ENCODE measurements at places on chromosomes 7 and 10.

DNA sequence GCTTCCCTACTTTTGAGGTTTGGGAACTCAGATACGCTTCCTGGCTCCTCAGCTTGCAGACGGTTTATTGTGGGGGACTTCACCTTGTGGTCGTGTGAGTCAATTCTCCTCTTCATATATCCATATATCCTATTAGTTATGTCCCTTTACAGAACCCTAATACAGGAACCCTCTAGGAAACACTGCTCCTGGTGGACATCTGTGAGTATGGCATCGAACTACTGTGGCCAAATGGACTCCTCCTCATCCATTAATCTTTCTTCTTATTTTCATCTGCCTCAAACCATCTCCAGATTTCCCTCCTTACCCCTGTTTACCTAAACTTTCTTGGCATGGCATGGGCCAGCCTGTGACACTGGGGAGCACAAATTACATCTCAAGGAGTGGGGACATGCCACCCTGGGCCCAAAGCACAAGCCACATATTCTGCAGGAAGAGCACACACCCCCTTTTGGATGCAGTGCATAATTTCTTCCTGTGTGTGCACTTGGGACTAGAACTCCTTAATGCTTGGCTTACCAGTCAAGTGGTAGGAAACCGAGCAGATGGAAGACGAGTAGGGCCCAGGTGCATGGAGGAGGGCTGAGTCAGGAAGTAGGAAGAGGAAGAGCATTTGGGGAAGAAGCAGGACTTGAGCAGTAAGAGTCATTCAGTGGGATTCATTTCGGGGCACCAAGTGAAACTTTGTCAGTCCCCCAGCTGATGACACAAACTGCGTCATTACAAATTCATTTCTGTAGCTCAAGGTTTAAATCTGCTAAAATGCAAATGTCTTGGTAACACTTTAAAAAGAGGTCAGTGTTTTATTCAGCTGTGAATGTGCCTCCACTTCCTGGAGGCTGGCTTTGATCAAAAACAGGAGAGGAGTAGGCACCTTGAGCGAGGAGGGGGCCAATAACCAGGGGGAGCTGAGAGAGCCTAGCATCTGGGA lies 80.8 kb upstream of the PLXNA4 start:
- H3K27ac ChIP-seq: no peak overlapping the region
- DNase-seq: no peak
- no peaks in the 10 kb centered on the region for H3K36me3 ChIP-seq
- no peak overlapping the region for H3K4me3 ChIP-seq

- no peak for DNase-seq
- no peak overlapping the region for H3K4me3 ChIP-seq
- no peaks in the 10 kb centered on the region for H3K36me3 ChIP-seq
- no peaks in the 10 kb centered on the region for H3K4me1 ChIP-seq
- peaks cover 22% of the 10 kb centered on the region for H3K27me3 ChIP-seq
Measured at GRCh38 chr7:155602750-155603149, 41.7 kb upstream of the RBM33 start.

- peaks cover 7% of the 10 kb centered on the region for H3K4me1 ChIP-seq
- no peak for DNase-seq
- no peaks in the 10 kb centered on the region for H3K36me3 ChIP-seq
- H3K27me3 ChIP-seq: no peaks in the 10 kb centered on the region
Measured at GRCh38 chr10:58637352-58637751, 124.7 kb downstream of the BICC1 start.

DNA sequence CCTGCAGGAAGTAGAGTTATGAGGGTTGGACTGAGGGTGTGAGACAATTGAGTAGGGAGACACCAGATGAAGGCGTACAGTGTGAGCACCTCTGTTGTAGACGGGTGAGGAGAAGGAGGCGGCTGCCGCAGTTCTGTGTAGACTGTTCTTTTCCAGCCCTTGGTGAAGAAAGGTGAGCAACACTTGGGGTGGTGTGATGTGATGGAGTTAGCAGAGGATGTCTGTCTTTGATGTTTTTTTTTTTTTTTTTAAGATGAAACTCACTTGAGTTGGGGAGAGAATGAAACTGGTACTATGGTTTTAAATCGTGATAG lies 42.8 kb upstream of the RNF216 start:
- H3K27me3 ChIP-seq: no peaks in the 10 kb centered on the region
- no peaks in the 10 kb centered on the region for H3K36me3 ChIP-seq
- no peak overlapping the region for H3K27ac ChIP-seq

GRCh38 chr10:129131457-129132132 lies 335.4 kb upstream of the MGMT start:
- H3K27ac ChIP-seq: no peak overlapping the region
- H3K27me3 ChIP-seq: no peaks in the 10 kb centered on the region
- no peaks in the 10 kb centered on the region for H3K36me3 ChIP-seq
- no peaks in the 10 kb centered on the region for H3K4me1 ChIP-seq

DNA sequence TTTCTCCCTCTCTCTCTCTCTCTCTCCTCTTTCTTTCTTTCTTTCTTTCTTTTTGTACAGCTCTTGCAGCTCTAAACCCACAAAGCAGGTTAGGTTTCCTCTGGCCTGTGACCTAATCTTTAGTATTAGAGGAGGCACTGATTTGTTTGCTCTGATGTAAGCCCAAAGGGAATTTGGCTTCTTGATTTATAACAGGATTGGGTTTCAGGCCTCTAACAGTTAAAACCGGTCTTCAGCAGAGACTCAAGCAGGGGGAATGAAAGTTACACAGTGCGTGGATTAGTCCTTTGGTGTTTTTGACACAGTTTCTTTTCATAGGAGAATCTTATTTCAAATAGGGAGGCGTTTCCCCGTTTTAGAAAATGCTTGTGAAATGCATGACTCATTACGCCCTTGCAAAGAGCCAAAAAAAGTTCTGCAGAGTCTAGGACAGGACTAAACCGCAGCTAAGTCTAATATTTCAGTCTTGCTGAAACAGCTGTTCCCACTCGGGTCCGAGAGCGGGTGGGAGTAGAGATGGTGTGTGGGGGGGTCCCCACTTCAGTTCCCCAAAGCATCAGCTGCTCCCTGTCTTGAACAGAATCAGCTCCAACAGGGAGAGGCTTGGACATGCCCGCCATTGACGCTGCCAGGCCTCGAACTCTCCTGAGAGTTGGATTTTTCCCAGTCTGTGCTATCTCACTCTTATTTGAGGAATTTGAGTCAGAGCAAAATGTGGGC lies 296.5 kb upstream of the PITRM1 start:
- no peaks in the 10 kb centered on the region for H3K36me3 ChIP-seq
- peak overlapping the region; percentile 100 for H3K27ac ChIP-seq
- DNase-seq: no peak

DNA sequence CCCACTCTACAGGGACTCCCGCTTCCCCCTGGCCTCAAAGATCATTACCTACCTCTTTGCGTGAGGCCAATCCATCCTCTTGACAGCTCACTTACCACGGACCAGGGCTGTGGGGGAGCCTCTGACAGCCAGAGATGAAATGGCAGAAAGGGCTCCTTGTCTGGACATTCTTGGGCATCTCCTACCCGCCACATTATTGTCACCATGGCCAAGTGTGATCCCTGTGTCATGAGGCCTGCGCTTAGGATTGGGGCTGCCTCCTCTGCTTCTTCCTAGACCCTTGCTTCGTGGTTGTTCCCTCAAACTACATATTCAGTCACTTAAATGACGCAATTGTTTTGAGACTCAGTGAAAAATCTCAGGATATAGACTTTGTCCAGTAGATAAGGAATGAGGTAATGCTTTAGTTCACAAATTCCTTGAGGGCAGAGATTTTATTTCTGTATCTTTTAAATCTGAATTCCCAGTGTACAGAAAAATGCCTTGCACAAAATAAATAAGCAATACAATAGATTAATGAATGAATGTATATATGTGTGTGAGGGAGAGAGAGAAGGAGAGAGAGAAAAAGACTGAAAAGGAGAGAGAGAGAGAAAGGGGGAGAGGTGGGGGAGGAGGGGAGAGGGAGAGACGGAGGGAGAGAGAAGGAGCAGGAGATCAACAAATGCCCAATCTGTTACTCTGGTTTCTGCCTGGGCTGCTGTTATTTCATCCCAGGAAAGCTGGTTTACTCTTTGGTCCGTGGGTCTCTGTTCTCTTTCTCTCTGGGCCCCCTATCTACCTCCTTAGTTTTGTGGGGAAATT lies 159.0 kb downstream of the PLXNA4 start:
- H3K4me3 ChIP-seq: no peak overlapping the region
- no peaks in the 10 kb centered on the region for H3K36me3 ChIP-seq
- H3K27ac ChIP-seq: no peak overlapping the region
- DNase-seq: no peak
- H3K4me1 ChIP-seq: no peaks in the 10 kb centered on the region

GRCh38 chr10:9824631-9825071 lies 1193.0 kb upstream of the CELF2 start:
- DNase-seq: no peak
- no peak overlapping the region for H3K27ac ChIP-seq
- no peaks in the 10 kb centered on the region for H3K27me3 ChIP-seq
- no peaks in the 10 kb centered on the region for H3K4me1 ChIP-seq
- H3K4me3 ChIP-seq: no peak overlapping the region

GRCh38 chr7:122262246-122262645 lies 42.3 kb downstream of the FEZF1 start:
- no peak overlapping the region for H3K4me3 ChIP-seq
- no peaks in the 10 kb centered on the region for H3K4me1 ChIP-seq
- H3K27ac ChIP-seq: no peak overlapping the region
- no peak for DNase-seq

- H3K36me3 ChIP-seq: no peaks in the 10 kb centered on the region
- H3K4me3 ChIP-seq: no peak overlapping the region
- H3K27ac ChIP-seq: no peak overlapping the region
- DNase-seq: no peak
Measured at GRCh38 chr10:79374312-79375191, 27.3 kb downstream of the PPIF start.

DNA sequence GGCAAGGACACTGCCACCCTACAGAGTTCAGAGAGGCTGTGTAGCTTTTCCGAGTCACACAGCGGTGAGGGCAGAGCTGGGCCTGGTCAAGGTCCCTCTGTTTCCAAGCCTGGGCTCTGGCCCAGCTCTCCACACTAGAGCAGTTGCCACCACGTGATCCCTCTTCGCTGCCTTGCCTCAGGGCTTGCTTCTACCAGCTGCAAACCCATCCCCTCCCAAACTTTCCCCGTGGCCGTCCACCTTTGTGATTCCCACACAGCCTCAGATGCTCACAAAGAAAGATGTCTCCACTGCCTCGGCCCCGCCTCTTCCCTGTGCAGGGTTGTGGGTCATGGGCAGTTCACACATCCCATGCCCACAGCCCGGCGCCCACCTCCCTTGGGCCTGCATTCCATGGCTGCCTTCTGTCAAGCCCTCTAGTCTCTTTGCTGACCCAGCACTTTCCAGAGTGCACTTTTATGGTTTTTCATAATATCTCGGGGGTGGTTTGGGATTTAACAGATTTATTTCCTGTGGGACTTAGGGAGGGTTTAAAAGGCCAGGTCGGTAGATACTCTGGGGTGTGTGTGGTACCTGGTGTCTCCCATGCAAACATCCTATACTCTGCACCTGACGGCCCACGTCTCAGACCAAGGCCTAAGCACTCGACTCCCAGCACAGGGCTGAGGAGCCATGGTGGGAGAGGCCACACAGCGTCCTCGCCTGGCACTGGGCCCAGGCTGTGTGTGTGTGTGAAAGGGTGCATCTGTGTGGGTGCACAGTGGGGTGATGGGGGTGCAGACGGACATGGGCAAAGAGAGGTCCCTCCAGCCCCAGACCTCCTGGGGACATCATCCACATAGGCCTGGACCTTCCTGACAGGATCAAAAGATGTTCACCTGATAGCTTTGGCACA lies 59.6 kb downstream of the PKD1L1 start:
- no peaks in the 10 kb centered on the region for H3K4me1 ChIP-seq
- DNase-seq: no peak
- peaks cover 16% of the 10 kb centered on the region for H3K27me3 ChIP-seq
- H3K36me3 ChIP-seq: no peaks in the 10 kb centered on the region
- H3K4me3 ChIP-seq: no peak overlapping the region
- no peak overlapping the region for H3K27ac ChIP-seq

- no peaks in the 10 kb centered on the region for H3K36me3 ChIP-seq
- peaks cover 23% of the 10 kb centered on the region for H3K4me1 ChIP-seq
- DNase-seq: no peak
- H3K27me3 ChIP-seq: peaks cover 4% of the 10 kb centered on the region
Measured at GRCh38 chr10:29923416-29923965, 135.9 kb downstream of the JCAD start.

Data from keratinocyte (primary cell).